Hypothalamus (tissue), 51 donors: ENCODE measurements at places on chromosomes 5 and 9.

- no peak for DNase-seq
These were observed 214.9 kb upstream of the DMRT1 start for GRCh38 chr9:626596-626995.

GRCh38 chr5:68112658-68113057, 102.9 kb upstream of the PIK3R1 start:
- DNase-seq = no peak

DNA sequence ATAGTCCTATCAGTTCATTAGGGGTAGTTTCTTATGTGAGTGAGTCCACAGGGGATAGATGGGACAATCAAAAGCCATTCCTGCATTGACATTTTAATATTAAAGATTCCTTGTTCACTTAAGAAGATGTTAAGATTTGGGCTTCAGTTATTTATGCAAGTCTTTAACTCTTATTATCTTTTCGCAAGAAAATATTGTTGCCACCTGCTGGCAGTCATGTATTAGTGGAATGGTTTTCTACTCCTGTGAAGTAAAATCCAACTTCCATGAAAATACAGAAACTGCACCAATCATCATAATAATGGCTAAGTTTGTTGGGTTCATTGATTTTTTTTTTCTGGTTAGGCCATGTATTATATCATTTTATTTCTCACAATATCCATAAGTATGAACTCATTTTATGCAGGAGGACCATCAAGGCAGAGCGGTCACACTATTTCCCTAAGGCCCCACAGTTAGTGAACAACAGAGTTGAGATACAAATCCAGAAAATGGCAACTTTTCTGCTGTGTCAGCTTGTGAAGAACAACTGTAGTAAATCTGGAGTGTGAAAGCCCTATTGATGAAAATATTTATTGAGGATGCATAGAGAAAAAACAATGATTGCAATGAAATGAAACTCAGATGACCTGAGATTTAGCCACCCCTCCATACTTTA, 88.5 kb upstream of the TXNDC8 start:
- DNase-seq = no peak

GRCh38 chr9:92965061-92965758, 17.9 kb downstream of the FGD3 start:
- no peak for DNase-seq

- DNase-seq = no peak
These were observed 380.1 kb downstream of the CTNND2 start for GRCh38 chr5:11524188-11524587.

GRCh38 chr9:113421726-113422125, 11.2 kb downstream of the C9orf43 start:
- DNase-seq = no peak

DNA sequence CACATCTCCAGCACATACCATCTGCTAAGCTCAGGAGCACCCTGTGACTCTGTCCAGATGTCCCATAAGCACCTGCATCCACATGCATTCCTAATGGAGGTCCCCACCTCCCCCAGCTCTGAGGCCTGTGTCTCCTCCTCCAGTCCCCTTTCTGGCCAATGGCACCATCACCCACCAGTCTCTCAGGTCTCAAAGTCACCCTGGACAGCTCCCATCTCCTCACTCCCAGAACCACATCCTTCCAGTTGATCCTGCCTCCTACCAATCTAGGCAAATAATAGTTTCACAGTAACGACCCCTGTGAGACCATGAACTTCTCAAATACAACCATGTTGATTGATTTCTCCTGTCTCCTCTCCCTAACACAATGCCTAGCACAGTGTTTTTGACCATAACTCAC, 40.1 kb downstream of the GGTA1 start:
- DNase-seq = no peak

- no peak for DNase-seq
These were observed 12.5 kb downstream of the MCTP1 start for GRCh38 chr5:95272316-95272929.

GRCh38 chr9:38393128-38393796, 760 bp downstream of the ALDH1B1 start:
- no peak for DNase-seq

- no peak for DNase-seq
These were observed 661.2 kb upstream of the SEMA6A start for GRCh38 chr5:117235786-117236185.
